ENCODE measurements at places on chromosomes 13 and 19.

GRCh38 chr19:28948026-28948425 is 264.9 kb downstream of the UQCRFS1 start:
- DNase-seq, result no peak

GRCh38 chr13:43360892-43361610 is 337.7 kb downstream of the DNAJC15 start:
- DNase-seq, result no peak

- DNase-seq, result no peak
Measured at GRCh38 chr13:39379667-39380655, 223.0 kb downstream of the LHFPL6 start.

GRCh38 chr13:36436811-36437210 is 4.5 kb downstream of the CCNA1 start:
- DNase-seq, result no peak

DNA sequence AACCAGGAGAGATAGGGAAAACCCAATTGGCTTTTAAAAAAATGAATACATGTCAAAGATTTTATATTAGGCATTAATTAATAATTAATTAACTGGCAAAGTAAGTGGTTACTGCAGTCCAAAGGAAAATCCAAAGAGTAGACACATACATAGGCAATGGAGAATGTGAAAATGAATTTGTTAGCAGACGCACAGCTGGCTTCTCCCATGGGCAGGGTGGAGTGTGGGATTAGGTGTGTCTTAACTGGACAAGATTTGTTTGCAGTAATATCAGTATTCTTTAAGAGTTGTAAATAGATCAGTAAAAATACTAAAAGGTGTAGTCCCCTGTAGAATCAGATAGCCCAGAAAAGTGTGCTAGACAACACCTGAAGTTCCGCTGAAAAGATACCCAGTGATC is 58.7 kb downstream of the DHRS12 start:
- DNase-seq, result no peak

DNA sequence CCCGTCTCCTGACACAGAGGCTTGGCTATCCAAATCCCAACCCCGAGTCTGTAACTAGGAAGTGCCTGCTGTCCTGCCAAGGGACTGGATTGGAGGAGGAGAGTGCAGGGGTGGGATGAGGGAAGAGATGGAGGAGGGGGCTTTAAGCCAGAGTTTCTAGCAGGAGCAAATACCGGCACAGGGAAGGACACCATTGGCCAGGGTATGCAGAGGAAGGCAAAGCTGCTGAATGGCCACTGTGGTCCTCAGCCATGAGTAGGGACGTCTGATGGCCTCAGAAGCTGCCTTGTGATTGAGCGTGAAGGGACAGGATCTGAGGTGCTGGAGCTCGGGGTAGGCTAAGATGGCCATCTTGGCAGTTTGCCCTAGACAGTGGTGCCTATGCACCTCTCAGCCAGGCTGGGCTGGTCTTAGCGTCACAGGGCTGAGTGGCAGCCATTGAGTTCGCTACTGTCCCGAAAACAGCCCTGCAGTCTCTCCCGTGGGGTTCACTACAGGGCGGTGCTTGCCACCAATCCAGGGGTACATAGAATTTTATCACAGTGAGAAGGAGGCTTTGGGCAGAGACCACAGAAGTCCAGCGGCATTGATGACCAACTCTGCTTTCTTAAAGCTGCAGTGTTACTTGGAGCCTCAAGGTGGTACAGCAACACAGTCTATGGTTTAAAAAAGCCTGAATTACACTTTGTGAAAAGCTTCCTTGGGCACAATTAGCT is 61.8 kb downstream of the AKAP11 start:
- no peak for DNase-seq

- DNase-seq, result no peak
Measured at GRCh38 chr19:39913682-39914333, 20.6 kb downstream of the FCGBP start.

DNA sequence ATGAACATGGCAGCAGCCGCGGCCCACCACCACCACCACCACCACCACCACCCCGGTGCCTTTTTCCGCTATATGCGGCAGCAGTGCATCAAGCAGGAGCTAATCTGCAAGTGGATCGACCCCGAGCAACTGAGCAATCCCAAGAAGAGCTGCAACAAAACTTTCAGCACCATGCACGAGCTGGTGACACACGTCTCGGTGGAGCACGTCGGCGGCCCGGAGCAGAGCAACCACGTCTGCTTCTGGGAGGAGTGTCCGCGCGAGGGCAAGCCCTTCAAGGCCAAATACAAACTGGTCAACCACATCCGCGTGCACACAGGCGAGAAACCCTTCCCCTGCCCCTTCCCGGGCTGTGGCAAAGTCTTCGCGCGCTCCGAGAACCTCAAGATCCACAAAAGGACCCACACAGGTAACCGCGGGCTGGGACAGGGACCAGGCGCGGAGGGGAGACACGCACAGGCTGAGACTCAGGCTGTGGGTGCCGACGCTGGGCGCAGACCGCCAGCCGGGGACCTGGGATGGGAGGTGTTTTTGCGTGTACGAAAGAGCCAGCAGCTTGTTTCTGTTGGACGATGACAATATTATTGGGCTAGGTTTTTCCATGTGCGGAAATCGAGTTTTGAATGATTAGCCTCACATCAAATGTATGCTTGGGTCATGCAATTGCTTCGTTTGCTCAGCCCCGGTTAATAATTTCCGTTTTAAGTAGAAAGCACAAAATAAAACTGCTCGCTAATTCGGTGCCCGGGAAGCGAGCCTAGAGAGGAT is 1.3 kb downstream of the ZIC2 start:
- DNase-seq, result no peak

DNA sequence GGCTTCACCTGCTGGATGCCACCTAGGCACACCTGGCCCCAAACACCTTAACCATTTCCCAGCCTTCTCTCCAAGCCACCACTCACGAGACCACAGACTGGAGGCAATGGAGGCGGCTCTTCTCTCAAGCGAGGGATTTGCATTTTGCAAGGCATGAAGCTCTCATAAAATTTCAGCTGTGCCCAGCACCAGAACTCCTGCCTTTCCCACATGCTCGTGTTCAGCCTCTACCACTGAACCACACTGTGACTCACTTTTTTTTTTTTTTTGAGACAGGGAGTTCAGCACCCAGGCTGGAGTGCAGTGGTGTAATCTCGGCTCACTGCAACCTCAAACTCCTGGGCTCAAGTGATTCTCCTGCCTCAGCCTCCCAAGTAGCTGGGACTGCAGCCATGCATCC is 10.6 kb downstream of the NANOS3 start:
- DNase-seq, result no peak

DNA sequence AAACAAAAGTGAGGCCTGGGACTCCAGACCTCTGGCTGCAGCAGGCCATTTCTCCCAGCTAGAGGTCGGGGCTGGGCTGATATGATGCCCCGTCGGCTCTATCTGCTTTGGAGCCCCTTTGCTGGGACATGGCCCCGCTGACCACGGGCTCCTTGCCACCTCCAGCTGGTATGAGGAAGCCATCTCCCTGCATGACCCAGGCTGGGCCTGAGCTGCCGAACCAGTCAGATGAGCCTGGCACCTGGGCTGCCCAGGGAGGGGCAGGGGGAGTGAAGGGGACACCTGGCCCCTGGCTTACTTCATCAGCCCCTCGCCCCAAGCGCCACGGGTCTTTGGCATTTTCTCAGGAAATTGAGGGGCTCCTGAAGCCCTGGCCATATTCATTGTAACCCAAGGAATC is 7.8 kb downstream of the ZSWIM4 start:
- no peak for DNase-seq

DNA sequence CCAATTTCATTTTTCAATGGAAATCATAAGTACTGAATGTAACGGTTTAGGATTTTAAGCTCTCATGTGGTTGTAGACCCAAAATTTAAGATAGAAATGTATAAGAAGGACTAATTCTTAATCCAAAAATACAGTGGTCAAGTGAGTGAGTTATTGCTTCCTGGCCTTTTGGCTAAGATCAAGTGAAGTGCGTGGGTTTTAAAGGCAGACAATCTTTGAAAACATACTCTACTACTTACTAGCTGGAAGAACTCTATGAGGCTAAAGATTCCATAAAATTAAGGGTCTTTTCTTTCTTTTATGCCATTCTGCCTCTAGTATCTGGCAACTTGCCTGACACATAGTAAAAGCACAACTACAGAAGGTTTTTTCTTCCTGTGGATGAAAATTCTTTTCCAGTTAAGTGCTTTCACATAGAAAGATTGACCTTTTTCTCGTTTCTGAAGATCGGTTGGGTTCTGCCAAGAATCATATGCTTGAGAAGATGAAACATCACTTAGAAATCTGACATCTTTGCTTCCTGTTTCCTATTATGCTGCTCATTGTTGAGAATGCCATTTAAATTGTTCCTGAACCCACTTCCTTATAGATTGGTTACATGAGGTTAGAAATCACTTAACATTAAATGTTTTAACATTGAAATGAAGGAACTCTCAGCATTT is 26.4 kb upstream of the SCEL start:
- no peak for DNase-seq

GRCh38 chr13:23473221-23473620 is 39.7 kb upstream of the SACS start:
- no peak for DNase-seq

Data from activated T-cell treated with anti-CD3 and anti-CD28 coated beads for 4 hours (primary cell).